ENCODE measurements at places on chromosomes 2 and 18. TPM values are rescaled to one million over a fixed set of nuclear protein-coding genes. Genes with fewer than 3 reads are reported as not detected.

Gene CPLX4
- total RNA-seq = 0.24 TPM

Gene RAB31
- total RNA-seq = 53.4 TPM

Gene ANKRD30B
- 0.24 TPM for total RNA-seq

Gene STK39
- 19.5 TPM for total RNA-seq

Gene UBXN4
- 81.3 TPM for total RNA-seq

All from hair follicle dermal papilla cell (primary cell).